Stimulated activated CD4-positive, alpha-beta T cell treated with anti-CD3 and anti-CD28 coated beads, Interleukin-4, amount 100 ng/mL, for 4 hours (primary cell): ENCODE measurements at places on chromosomes 11 and 22.
A peak's percentile ranks its signal among the peaks of the same experiment; 100 is the strongest.

- no peak for DNase-seq
Measured at GRCh38 chr22:46593211-46593681, 26.9 kb upstream of the GRAMD4 start.

GRCh38 chr22:48372390-48372789, 1455.3 kb downstream of the BRD1 start:
- DNase-seq, result no peak

DNA sequence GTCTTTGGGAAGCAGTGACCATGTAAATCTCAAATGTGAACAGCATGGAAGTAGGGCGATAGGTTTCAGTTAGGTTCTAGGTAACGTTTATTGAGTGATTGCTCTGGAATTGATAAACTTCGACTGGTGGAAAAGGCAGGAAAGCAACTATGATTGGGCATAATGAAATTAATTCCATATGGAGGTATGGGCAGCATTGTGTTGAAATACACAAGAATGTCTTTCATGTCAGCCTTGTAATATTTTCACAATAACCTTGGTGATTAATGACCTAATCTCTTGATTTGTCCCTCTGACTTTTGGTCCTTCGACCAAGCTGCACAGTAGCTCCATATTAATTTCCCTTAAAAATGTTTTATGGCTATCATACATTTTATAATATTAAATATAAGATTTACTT, 2.8 kb downstream of the CEP57 start:
- DNase-seq, result no peak

GRCh38 chr22:40922484-40923303, 28.5 kb upstream of the RBX1 start:
- DNase-seq, result no peak

DNA sequence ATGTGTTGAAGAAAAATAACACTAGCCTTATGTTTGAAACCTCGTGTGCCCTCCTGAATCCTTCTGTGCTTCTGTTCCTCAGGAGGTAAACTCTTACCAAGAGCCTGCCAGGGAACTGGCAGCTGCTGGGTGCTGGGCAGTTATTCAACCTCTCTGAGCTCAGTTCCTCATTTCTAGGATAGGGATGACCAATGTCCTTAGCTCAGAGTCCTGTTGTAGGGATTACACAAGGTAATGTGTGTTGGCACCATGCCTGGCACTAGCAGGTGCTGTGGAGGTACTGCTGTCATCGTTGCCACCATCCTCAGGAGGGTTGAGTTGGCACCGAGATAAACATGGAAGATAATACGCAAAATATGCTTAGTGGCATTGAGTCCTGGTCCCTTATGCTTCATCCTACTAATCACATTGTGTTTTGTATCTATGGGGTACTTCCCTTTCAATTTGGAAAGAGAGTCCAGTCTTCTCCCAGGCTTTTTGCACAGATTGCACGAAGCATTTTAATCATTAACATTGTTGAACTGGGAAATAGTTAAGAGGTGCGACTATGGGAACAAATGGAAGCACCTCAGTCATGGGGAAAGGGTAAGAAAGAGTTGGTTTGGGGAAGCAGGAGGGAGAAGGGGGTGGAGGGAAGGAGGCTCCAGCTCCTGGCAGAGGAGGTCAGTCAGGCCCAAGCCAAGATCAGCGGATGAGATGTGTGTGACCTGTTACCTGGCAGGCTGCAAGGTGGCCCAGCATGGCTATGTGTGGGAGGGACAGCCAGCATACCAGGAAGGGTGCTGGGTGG, 56.7 kb downstream of the CABIN1 start:
- no peak for DNase-seq

DNA sequence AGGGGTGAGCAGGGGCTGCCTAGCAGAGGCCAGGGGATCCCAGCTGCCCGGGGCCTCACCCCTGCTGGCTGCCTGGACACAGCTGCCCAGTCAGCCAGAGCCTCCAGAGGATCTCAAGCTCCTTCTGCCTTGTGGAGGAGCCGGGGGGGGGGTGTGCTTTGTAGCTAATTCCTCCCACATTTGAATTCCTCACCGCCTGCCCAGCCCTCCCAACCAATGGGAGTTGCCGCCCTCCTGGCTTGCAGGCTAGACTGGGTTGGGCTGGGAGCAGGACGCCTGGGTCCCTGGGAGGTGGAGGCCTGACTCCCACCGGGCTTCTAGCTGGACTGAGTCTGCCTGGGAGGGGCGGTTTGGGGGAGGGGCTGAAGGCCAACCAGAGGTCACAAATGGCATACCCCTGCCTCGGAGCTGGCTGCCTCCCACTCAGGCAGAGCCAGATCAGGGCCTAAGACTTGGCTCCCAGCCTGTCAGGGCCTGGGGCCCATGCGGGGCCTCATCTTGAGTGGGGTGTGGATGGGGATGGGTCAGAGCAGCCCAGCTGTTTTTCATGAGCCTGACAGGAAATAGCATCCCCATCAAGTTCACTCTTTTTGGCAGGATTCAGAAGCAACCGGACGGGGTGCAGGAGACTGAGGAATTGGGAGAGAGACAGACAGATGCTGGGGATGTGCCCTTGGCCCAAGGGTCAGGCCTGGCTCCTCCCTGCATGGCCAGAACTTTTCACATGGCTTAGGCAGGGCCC, 29.2 kb upstream of the PDE2A start:
- no peak for DNase-seq

DNA sequence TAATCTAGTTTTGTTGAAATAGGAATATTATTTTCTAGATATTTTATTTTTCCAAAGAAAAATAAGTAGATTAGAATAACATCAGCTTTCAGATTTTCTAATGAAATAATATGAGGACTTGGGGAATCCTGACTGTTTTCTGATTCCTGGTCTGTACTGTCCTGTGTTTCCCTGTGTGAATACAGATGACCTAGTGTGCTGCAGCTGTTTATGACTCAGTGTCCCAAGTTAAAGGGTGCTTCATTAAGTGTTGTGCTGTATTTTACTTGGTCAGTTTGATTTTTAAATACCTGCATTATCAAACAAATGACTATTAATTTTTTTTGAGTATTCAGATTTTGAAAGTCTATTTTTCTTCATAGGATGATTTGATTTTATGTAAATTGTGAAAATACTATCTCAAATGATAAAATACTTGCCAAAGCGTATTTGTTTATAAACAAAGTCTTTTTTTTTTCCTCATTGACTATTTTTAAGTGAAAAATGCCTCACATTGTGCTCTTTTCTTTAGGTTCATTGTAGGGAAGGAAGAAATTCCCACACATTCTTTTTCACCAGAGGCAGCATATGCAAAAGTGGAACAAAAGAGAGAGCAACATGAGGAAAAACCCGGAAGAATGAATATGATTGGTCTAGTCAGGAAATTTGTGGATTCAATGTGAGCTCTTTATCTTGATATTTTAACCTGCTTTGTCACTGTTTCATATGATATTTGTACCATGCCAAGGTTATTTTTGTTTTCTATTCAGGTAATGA, 264.2 kb downstream of the TMEM135 start:
- DNase-seq, result no peak

- DNase-seq, result no peak
Measured at GRCh38 chr11:100963375-100963774, 166.2 kb downstream of the PGR start.

GRCh38 chr11:8252388-8252787, 11.3 kb downstream of the LMO1 start:
- DNase-seq, result no peak

DNA sequence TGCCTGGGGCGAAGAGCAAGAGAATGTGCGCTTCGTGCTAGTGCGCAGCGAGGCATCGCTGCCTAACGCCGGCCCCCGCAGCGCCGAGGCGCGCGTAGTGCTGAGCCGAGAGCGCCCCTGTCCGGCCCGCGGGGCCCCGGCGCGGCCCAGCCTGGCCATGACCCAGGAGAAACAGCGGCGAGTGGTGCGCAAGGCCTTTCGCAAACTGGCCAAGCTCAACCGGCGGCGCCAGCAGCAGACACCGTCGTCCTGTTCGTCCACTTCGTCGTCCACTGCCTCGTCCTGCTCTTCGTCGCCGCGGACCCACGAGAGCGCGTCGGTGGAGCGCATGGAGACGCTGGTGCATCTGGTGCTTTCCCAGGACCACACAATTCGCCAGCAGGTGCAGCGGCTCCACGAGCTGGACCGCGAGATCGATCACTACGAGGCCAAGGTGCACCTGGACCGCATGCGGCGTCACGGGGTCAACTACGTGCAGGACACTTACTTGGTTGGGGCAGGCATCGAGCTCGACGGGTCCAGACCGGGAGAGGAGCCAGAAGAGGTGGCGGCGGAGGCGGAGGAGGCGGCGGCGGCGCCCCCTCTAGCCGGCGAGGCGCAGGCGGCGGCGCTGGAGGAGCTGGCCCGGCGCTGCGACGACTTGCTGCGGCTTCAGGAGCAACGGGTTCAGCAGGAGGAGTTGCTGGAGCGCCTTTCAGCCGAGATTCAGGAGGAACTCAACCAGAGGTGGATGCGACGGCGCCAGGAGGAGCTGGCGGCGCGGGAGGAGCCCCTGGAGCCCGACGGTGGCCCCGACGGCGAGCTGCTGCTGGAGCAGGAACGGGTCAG, 1.0 kb downstream of the RASSF10 start:
- DNase-seq, result no peak

DNA sequence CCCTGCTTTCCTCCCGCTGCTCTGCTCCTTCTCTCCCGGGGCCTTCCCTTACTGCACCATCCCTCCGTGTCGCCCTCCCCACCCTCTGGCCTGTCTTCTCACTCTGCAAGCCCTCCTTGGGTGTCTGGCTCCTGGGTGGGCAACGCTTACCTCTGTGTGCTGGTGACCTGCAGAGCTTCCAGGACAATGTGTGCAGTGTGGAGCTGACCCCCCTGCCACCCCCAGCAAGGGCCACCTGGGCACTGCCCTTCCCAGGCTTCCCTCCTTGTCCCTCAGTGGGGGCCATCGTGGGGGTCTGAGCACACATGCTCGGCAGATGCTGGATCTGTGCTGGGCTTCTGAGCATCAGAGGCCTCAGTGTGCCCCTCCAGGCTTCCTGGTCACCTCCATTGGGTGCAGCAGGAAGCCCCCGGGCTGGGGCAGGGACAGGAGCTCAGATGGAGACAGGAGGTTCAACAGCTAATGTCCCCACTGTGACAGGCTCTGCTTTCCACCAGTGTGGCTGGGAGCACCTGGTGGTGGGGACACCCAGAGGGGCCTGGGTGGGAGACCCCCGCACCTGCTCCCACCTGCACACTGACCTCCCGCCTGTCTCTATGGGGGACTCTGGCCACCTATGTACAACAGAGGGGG, 7.8 kb upstream of the BRSK2 start:
- DNase-seq, result no peak

DNA sequence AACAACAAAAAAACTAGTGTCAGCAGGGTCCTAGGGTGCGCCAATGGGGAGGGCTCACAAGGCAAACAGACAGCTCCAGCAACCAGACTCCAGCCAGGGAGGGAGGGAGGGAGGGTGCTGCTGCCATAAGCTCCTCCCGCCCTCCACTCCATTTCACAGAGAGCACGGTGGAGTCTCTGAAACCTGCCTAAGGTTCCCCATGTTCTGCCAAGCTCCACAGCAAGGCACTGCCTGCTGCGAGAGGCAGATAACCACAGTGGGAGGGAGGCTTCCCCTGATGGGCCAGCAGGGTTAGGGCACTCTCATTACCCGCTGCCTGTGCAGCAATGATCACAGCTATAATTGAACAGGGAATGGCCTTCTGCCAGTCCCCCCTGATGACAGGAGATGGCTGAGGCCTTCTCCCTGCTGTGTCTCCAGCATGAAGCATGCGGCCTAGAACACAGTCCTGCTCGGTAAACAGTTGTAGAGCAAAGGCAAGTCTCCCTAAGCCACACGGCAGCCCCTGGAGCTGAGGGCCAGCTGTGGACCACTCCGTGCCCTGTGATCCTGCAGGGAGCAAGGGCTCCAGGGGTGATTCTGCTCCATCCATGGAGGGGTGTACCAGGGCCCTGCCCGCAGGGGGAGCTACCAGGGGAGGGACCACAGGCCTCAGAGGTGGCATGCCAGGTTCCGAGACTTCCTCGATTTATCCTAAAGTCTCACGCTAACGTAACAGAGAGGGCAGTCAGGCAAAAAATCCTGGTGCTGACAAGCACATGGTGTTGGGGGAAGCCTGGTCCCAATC, 42.9 kb downstream of the PC start:
- no peak for DNase-seq

- no peak for DNase-seq
Measured at GRCh38 chr11:85710917-85711316, 24.9 kb upstream of the CCDC89 start.

- DNase-seq, result no peak
Measured at GRCh38 chr22:45885941-45886395, 91.0 kb downstream of the WNT7B start.

- no peak for DNase-seq
Measured at GRCh38 chr11:6717426-6717825, 34.3 kb upstream of the MRPL17 start.

DNA sequence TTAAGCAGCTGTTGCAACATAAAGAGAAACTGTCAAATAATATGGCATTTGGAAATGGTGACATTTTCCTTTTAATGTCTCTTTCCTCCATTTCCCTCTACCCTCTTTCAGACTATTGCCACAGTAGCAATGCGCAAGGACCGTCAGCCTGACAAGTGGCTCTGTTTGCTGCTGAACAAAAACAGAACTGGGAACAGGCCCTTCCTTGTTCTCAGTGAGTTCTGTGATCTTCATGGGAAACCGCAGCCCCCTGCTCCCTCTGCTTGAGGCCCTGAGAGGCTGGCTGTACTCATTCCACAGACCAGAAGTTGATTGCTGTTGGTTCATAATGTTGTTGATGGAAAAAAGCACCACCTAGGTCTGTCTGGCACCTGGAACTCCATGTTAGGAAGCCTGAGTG, 559.7 kb downstream of the OPCML start:
- no peak for DNase-seq

DNA sequence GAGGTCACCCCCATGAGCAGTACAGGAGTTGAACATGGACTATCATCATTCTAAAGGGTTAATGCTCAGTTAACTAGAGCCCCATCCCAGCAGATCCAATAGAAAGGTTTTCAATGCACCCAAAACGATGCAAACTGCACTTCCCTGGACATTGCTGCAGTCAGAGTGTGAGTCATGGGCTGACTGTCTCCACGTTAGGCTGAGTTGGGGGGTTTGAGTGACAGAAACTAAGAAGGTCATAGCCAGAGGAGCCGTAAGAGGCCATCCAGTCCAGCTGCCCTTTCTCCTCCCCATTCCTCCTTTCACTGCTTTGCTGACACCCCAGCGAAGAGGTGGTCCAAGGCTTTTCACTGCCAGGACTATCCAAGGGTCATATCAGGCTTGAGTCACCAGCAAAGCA, 10.5 kb upstream of the OR2AT4 start:
- DNase-seq, result no peak

- DNase-seq, result no peak
Measured at GRCh38 chr22:42673898-42674401, 24.8 kb upstream of the CYB5R3 start.

DNA sequence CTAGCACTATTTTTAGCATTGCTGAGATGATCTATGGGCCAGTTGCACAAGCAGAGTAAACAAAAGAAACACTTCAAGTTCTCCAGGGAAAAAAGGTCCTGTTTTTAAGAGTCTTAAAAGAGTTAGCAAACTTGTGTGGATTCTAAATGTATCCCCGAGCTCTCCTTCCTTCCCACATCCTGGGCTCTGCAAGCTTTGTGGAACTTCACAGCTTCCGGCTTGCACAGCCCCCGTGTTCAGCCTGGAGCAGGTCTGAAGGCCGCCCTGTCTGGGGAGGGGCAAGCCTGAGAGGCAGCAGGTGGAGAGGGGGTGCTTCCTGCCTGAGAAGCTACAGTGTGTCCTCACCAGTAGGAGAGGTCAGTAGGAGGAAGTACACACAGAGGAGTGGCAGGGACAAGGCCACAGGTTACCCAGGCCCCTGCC, 35.1 kb upstream of the SUSD2 start:
- DNase-seq, result no peak

- DNase-seq, result no peak
Measured at GRCh38 chr11:11476499-11476898, 123.4 kb upstream of the CSNK2A3 start.

- DNase-seq, result peak; percentile 42
Measured at GRCh38 chr11:62664405-62665074, 470 bp downstream of the C11orf98 start.
